Left ventricle myocardium inferior (tissue), 1 donor: ENCODE measurements at places on chromosomes 11 and 22. TPM values are rescaled to one million over a fixed set of nuclear protein-coding genes. Genes with fewer than 3 reads are reported as not detected.

DNA sequence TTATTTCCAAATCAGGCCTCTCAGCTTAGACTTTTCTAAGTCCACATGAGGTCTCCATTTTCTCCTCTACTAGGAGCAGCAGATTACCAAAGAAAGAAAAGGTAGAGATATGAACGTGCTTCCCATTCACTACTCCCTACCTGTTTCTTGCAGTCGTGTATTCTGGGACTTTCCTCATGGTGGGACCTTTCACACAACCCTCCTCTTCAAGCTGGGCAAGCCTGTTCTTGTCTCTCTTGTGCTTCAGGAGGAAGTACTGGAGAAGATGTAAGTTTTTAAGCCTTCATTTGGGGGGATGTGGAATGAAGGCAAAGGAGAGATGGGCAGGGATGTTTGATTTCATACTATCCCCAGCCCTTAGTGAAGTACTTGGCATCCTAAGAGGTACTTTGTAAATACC lies 128.8 kb upstream of the SESN3 start:
- DNase-seq = no peak

DNA sequence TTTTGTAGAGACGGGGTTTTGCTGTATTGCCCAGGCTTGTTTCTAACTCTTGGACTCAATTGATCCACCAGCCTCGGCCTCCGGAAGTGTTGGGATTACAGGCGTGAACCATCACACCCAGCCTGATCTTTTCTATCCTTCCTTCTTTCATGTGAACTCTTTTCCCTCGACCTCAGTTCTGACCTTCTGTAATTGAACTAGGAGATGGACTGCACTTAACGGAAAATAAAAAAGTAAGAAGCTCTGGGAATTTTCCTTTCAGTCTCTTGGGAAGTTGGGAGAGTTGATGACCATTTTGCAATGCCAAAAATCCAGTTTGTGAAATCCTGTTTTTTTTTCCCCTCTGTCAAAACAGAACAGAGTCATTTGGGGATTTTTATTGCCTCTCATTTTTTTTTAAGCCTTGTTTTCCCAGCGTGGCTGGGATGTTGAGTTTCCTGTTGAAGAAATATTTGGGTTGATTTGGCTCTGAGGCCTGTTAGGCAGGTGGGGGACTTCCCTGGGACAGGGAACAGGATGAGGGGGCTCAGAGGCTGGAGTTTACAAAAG lies 26.9 kb upstream of the CYB5R3 start:
- DNase-seq = no peak

GRCh38 chr11:9853929-9854552 lies 190.2 kb downstream of the SWAP70 start:
- no peak for DNase-seq

DNA sequence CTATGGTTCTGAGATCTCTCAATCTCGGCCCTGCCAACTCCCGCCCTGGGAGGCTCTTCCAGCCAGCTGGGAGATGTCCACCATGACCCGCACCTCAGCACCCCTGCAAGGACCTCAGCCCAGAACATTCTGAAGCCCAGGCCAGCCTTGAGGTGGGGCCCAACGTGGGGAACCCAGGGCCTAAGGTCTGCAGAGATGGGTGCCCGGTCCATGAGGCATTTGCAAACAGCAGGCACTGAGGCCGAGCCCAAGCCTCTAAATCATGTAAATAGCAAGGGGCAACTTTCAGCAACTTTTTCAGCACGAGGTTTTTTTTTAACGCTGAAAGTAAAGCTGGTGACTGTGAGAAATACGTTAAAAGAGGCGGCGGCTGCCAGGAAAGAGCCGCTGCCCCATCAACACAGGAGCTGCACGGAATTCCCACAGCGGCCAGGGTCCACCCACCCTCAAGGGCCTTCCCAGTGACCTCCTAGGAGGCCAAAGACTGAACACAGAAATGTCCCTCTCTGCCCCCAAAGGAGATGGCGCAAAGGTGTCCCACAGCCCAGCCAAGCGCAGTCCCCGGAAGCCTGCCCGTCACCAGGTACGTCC lies 46.9 kb downstream of the BRD1 start:
- peak; percentile 11 for DNase-seq

DNA sequence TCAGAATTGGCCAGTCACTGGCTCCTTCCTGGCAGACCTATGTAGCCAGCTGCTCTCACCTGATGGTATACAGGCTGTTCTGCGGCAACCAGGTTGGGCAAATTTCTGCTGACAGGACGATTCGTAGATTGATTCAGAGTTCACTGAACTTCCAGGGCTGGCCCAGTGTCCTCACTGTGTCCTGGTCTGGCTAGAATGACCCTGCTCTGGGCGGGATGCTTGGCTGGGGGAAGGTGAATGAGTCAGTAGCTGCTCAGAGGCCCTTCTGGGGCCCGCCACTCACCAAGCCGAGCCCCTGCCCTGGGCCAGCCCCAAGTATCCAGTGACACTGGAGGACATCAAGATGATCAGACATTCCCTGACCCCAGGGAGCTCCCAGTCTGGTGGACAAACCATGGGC lies 62.9 kb upstream of the WNT11 start:
- no peak for DNase-seq

- no peak for DNase-seq
Observed at GRCh38 chr11:63764679-63765647, 3.6 kb downstream of the ZFTA start.

DNA sequence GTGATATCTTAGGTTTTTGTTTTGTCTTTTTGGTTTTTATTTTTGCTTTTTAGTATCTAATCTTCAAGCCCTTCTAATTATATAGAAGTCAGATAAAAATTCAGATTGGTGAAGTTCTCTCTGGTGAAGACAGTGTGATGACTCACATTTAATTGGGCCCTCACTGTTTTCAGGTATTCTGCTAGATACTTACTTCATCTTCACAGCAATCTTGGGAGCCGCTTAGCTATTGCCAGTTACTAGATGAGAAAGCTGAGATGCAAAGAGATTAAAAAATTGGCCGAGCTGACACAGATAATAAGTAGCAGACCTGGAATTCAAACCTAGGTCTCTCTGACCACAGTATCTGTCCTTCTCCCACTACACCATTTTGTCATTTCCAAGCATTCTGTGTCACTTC lies 75.0 kb downstream of the PPP2R1B start:
- DNase-seq = no peak

- DNase-seq = no peak
Observed at GRCh38 chr11:27882066-27882697, 181.9 kb upstream of the BDNF start.

GRCh38 chr11:102345904-102346303 lies 1.1 kb upstream of the BIRC2 start:
- DNase-seq = no peak

- no peak for DNase-seq
Observed at GRCh38 chr11:35347921-35348331, 71.4 kb downstream of the SLC1A2 start.

- DNase-seq = no peak
Observed at GRCh38 chr11:124943254-124943616, 7.4 kb upstream of the HEPACAM start.

- peak; percentile 38 for DNase-seq
Observed at GRCh38 chr11:93330446-93330984, at the start of gene DEUP1. TSS of gene DEUP1 (plus strand) at chr11:93330742. CDS start at chr11:93332260, 1,518 bp downstream.

GRCh38 chr11:115784796-115785521 lies 280.7 kb upstream of the CADM1 start:
- DNase-seq = peak; percentile 41

DNA sequence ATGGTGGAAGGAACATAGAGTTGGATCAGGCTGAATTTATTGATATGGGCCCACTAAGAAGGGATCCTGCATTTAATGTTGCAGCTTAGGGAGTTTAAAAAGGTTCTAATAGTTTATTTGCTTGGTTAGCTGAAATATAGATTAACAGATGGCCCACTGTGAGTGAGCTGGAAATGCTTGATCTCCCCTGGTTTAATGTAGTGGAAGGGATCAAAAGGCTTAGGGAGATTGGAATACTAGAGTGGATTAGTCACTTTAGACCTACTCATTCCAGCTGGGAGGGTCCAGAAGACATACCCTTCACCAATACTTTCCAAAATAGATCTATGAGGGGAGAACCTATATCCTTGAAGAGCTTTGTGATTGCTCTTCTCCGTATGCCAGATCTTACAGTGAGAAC lies 130.1 kb upstream of the ZC3H12C start:
- no peak for DNase-seq

GRCh38 chr11:101915791-101916291 lies 481 bp downstream of the ANGPTL5 start:
- DNase-seq = no peak

USP2 gene
- 135 TPM for total RNA-seq

DNAJB7 gene
- total RNA-seq = not detected

TEX12 gene
- total RNA-seq = 0.22 TPM

SERHL2 gene
- total RNA-seq = 3.5 TPM

TECTA gene
- total RNA-seq = 1.1 TPM

ST13 gene
- 181 TPM for total RNA-seq

DERL3 gene
- 2.0 TPM for total RNA-seq

MAPK8IP2 gene
- total RNA-seq = 0.33 TPM
